Stimulated activated CD4-positive, alpha-beta T cell treated with anti-CD3 and anti-CD28 coated beads, Interleukin-2, amount 100 ng/mL, for 4 hours (primary cell): ENCODE measurements at places on chromosomes 5 and 9.

- no peak for DNase-seq
Measured at GRCh38 chr9:131048332-131048731, 39.4 kb downstream of the LAMC3 start.

GRCh38 chr5:159184236-159184635 lies 25.1 kb downstream of the RNF145 start:
- DNase-seq: no peak

- no peak for DNase-seq
Measured at GRCh38 chr5:123755653-123756317, 243.8 kb downstream of the CSNK1G3 start.

DNA sequence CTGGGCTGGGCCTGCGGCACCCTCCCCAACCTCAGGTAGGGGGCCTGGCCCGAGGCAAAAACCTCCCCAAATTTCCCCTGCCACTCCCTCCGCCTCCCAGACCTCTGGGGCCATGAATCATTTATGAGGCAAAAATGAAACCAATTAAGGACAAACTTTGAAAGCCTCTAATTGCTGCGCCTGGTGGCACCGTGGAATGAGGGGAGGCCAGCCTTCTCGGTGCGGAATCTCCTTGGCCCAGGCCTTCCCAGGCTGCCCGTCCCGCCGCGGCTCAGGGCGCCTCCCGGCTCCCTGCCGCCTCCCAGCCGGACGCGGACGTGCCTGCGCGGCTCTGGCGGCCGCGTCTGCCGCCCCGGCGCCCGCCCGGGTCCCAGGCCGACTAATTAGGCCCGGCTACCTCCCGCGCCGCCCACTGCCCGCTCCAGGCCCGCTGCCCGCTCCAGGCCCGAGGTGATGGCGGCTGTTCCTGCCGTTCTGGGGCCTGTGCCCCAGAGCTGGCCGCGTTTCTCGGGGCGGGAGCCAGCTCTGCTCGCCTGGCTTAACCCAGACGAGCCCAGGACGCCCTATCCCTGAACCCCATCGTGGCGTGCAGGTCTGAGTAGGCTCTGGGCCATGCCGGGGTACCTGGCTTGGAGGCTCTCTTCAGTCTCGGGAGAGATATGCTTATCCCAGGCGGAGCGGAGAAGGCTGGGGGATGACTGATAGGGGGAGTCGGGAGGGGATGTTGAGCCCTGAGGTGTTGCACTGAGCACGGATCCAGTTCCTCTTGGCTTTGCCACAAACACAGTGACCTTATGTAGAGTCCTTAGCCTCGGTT lies 20.1 kb downstream of the CXXC5 start:
- no peak for DNase-seq

GRCh38 chr5:178186427-178186826 lies 744 bp downstream of the GMCL2 start:
- no peak for DNase-seq

GRCh38 chr9:111632695-111633388 lies 1.7 kb downstream of the DNAJC25 start:
- DNase-seq: no peak

DNA sequence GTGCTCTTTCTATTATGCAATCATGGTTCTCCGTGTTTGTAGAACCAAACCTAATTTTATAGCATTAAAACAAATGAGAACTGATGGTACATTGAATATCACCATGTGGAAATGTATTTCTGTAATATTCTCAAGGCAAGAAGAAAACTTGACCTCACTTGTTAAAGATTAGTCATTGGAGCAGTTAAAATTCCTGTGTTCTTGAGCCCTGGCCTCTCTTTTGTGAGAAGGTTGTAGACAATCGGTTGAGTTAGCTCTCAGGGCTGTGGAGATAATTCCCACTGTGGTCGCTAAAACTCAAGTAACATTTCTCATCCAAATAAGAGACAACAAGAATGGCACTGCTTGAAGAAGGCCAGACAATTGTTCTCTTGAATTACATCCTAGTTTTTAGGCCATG lies 216.0 kb upstream of the KLF4 start:
- no peak for DNase-seq

DNA sequence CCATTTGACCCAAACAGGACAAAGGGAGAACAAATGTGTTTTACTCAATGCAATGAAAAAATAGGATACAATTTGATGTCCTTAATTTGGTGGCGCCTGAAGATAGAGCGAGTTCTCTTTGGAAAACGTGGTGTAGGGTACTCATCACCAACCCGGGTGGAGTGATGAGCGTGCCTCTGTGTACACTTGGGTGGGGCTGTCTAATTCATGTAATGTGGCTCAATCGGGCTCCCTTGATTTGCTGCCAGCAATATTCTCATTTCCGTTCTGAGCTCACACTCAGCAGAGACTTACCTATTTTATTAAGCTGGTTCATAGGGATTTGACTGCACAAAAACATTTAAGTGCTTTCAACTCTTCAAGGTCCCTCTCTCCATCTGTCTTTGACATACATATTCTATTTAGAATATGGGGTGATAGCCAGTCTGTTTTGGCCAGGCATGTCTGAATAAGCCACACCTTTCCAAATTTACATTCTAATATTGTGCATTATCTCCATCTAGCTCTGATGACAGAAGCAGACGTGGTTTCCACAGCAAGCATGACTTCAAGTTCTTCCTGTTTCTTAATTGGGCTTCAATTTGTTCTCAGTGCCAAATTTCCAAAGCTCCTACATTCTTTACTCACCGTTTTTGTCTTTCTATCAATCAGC lies 162.5 kb downstream of the IRX2 start:
- DNase-seq: no peak

DNA sequence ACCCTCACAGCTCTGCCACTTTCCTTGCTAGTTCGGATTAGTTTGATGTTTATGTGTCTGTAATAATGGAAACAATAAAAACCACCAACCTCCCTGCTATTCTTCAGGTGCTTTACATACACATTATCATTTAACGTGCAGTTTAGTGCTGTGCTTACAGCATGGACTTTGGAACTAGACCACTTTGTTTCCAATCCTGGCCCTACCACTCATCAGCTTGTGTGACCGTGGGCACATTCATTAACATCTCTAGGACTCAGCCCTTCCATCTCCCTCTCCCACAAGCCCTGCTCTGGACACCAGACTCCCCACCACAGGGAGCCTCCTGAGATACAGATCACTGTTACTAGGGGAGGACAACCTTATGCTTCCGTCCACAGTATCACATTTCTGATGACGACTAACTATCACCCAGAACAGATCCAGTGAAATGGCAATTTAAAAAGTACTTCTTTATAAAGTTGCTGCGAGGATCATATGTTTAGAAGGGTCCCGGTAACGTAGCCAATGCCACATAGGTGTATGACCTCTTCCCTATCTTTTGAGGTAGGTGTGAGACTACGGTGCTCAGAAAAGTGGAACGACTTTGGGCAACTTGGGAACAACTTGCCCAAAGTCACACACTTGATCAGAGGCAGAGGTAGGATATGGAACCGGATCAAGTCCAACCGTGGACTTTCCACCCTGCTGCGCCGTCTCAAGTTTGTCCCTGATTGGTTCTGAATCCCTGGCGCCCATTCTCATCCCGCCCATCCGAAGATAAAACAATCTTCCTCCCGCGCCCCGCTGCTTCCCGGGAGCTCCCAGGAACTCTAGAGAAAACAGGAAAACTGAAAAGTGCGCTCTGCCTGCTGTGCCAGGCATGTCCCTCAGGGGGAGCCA lies 132.4 kb upstream of the NIPBL start:
- DNase-seq: no peak

GRCh38 chr5:164581889-164582288 lies 1076.5 kb downstream of the MAT2B start:
- no peak for DNase-seq

GRCh38 chr9:89149726-89150125 lies 28.9 kb downstream of the SHC3 start:
- DNase-seq: no peak

DNA sequence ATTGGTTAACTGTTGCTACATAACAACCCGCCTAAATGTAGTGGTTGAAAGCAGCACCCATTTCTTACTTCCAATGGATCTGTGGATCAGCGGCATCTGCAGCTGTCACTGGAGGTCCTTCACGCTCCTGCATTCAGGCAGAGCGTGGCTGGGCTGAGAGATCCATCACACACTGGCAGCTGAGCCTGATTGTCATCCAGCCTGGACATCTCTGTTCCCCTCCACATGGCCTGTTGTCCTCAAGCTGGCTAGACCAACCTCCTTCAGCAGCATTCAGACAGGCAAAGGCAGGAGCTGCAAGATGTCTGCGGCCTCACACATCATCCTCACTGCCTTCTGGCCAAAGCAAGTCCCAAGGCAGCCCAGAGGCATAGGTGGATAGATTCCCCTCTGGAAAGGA lies 36.9 kb downstream of the DYNC2I2 start:
- no peak for DNase-seq

DNA sequence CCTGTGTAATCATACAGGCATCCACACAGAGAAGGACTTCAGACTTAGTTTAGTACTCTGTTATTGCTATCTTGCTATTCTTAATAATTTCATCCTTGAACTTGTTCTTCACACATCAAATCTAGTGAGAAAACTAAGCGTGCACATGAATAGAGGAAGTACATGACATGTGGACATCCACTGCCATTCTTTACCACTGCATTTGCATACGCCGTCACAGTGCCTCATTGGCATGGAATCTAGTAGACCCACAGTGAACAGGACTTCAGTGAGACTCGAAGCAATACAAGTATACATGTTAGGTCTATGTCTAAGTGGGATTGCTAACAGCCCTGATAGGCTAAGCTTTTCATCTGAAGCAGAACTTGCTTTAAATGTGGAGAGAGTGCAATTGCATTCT lies 592.1 kb downstream of the TLE4 start:
- DNase-seq: no peak

GRCh38 chr5:83377131-83377865 lies 94.2 kb upstream of the VCAN start:
- no peak for DNase-seq

DNA sequence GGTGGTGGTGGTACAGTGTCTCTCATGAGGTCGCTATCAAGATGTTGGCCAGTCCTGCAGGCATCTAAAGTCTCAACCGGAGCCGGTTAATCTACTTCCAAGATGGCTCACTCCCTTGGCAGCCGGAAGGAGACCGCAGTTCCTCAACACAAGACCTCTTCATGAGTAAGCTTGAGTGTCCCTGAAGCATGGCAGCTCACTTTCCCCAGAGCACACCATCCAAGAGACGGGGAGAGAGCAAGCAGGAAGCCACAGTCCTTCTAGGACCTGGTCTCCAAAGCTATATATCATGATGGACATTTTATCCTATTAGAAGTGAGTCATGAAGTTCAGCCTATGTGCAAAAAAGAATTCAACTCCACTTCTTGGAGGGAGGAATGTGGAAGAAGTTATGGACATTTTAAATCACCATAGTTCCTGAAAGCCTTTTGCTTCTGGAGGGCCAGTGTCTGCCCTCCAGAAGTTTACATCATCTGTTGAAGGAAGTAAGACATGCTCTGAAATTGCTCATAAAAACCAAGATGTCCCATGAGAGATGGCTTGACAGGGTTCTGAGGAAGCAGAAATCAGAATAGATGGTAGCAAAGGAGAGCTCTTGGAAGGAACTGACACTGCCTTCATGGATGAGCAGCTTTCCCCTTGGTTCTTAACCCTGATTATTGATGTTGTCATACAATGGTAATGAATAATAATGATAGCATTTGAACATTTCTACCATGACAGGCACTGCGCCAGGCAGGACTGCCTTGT lies 21.3 kb downstream of the GALNT10 start:
- DNase-seq: no peak

DNA sequence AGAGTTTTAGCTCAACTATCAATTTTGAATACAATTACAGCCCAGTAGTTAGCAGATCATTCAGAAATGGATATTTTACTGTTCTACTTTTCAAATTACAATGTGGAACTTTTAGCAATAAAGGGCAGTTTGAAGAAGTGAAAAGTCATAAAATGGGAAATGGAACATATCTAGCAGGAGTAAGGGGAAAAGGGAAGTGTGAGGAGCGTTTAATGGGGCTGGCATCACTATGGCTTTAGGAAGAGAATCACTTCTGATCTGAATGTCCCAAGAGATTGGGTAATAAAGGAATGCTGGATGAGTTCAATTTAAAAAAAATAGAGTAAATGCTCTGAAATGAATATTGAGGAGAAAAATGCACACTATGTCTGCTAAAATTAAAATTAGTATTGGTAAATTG lies 77.4 kb downstream of the ATPSCKMT start:
- no peak for DNase-seq
